ENCODE measurements at places on chromosomes 2 and 18. TPM values are rescaled to one million over a fixed set of nuclear protein-coding genes. Genes with fewer than 3 reads are reported as not detected.
A peak's percentile ranks its signal among the peaks of the same experiment; 100 is the strongest.

CHRNG gene
- total RNA-seq: not detected

GRCh38 chr2:51324051-51324450 lies 292.1 kb upstream of the NRXN1 start:
- H3K27ac ChIP-seq: no peak overlapping the region
- H3K27me3 ChIP-seq: no peaks in the 10 kb centered on the region
- no peak for DNase-seq
- no peaks in the 10 kb centered on the region for H3K36me3 ChIP-seq
- H3K4me3 ChIP-seq: no peak overlapping the region
- no peaks in the 10 kb centered on the region for H3K4me1 ChIP-seq

DNA sequence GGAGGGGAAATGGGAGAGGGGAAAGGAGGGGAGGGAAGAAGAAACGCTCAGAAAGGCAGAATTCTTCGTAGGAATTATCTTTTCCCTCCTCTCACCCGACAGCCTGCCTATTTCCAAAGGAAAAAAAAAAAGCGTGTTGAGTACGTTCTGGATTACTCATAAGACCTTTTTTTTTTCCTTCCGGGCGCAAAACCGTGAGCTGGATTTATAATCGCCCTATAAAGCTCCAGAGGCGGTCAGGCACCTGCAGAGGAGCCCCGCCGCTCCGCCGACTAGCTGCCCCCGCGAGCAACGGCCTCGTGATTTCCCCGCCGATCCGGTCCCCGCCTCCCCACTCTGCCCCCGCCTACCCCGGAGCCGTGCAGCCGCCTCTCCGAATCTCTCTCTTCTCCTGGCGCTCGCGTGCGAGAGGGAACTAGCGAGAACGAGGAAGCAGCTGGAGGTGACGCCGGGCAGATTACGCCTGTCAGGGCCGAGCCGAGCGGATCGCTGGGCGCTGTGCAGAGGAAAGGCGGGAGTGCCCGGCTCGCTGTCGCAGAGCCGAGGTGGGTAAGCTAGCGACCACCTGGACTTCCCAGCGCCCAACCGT lies at the start of gene GAD1:
Gene GAD1, plus strand, starts transcription at position 384 of the 589 bp plus-strand sequence. CDS start 1,705 bp downstream, outside the sequence.
- peaks cover 39% of the 10 kb centered on the region for H3K36me3 ChIP-seq
- peaks cover 23% of the 10 kb centered on the region for H3K4me1 ChIP-seq
- peaks cover 31% of the 10 kb centered on the region for H3K27me3 ChIP-seq
- peak; percentile 87 for DNase-seq
- peak within 1 kb of the TSS; percentile 85 for H3K4me3 ChIP-seq
- peak within 1 kb of the TSS; percentile 30 for H3K27ac ChIP-seq

DNA sequence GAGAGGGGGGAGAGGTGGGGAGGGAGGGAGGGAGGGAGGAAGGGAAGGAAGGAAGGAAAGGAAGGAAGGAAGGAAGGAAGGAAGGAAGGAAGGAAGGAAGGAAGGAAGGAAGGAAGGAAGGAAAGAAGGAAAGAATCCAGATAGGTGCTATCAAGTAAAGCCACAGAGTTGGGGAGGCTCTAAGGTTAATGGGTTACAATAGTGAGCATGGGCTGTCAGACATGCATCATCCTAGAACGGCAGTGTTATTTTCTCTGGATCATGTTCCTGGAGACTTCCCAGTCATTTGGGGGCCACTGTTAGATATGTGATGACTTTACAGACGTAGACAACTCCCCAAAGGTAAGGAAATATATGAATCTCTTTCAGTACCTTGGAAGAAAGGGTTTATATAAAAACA lies 31.1 kb downstream of the CDK15 start:
- no peak overlapping the region for H3K27ac ChIP-seq
- no peaks in the 10 kb centered on the region for H3K36me3 ChIP-seq
- peaks cover 8% of the 10 kb centered on the region for H3K27me3 ChIP-seq

DNA sequence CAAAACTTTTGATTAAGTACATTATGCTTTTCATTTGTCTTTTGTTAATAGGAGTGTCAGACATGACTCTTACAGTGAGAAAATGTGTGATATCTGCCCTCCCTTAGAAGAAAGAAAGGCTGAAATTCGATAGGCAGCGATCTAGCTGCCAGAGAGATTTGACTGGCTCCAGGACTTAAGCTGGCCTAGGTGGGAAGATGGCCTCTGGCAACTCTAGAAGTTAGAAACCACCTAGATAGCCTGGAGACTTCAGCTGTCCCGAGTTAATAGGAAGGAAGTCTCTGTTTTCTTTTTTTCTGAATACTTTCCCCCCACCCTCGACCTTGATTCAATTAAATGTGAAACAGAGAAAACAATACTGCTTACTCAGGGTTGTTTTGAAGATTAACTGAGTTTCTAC lies 1194.7 kb upstream of the CRIM1 start:
- H3K36me3 ChIP-seq: no peaks in the 10 kb centered on the region
- no peak for DNase-seq
- H3K27ac ChIP-seq: no peak overlapping the region
- H3K27me3 ChIP-seq: no peaks in the 10 kb centered on the region

DNA sequence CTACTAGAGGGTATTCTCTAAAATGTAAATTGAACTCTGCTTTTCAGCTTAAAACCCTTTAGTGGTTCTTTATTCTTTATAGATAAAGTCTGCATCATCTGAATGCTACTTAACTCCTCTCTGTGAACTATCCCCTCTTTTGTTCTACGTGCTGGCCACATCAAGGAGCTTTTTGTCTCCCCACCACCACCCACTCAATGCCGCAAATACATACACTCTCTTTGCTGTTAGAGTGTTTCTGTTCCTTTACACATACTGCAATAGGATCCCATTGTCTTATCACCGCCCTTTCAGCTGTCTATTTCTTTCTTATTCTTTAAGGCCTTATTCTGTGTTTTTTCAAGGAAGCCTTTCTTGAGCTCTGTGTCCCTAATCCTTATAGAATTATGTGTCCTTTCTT lies 83.3 kb downstream of the EML4 start:
- H3K27ac ChIP-seq: no peak overlapping the region
- H3K27me3 ChIP-seq: no peaks in the 10 kb centered on the region
- no peak overlapping the region for H3K4me3 ChIP-seq
- no peak for DNase-seq
- no peaks in the 10 kb centered on the region for H3K36me3 ChIP-seq

DNA sequence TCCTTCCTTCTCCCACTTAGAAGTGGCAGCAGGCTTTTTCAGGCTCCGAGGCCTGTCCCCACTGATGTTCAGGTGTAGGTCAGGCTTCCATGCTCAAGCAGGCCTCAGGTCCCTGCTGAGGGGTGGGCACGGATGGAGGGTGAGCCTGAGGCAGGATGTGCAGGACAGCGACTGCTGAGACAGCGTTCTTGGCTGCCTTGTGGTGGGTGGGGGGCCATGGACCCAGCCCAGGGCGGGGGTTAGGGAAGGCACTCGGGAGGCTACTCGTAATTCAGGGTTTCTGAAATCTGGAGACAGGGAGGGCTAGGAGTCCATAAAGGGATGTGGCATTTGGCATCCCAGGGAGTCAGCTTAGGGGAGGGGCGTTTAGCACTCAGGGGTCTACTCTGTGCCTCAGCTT lies 30.3 kb downstream of the COLEC11 start:
- DNase-seq: no peak
- no peaks in the 10 kb centered on the region for H3K36me3 ChIP-seq
- no peak overlapping the region for H3K27ac ChIP-seq
- H3K4me1 ChIP-seq: no peaks in the 10 kb centered on the region
- H3K4me3 ChIP-seq: no peak overlapping the region

GRCh38 chr2:56449002-56449431 lies 265.2 kb downstream of the CCDC85A start:
- DNase-seq: peak; percentile 75
- H3K4me1 ChIP-seq: peaks cover 61% of the 10 kb centered on the region
- H3K4me3 ChIP-seq: peak overlapping the region; percentile 68
- no peaks in the 10 kb centered on the region for H3K27me3 ChIP-seq
- H3K36me3 ChIP-seq: peaks cover 12% of the 10 kb centered on the region

GRCh38 chr2:29113891-29114321 lies 1.3 kb upstream of the CLIP4 start:
- peak overlapping the region; percentile 94 for H3K4me3 ChIP-seq
- DNase-seq: peak; percentile 82
- no peaks in the 10 kb centered on the region for H3K27me3 ChIP-seq
- peaks cover 67% of the 10 kb centered on the region for H3K4me1 ChIP-seq
- peaks cover 59% of the 10 kb centered on the region for H3K36me3 ChIP-seq

- DNase-seq: no peak
- H3K4me1 ChIP-seq: no peaks in the 10 kb centered on the region
- no peak overlapping the region for H3K27ac ChIP-seq
- H3K4me3 ChIP-seq: no peak overlapping the region
- peaks cover 9% of the 10 kb centered on the region for H3K36me3 ChIP-seq
These were observed 11.5 kb downstream of the GEN1 start for GRCh38 chr2:17765398-17765797.

DNA sequence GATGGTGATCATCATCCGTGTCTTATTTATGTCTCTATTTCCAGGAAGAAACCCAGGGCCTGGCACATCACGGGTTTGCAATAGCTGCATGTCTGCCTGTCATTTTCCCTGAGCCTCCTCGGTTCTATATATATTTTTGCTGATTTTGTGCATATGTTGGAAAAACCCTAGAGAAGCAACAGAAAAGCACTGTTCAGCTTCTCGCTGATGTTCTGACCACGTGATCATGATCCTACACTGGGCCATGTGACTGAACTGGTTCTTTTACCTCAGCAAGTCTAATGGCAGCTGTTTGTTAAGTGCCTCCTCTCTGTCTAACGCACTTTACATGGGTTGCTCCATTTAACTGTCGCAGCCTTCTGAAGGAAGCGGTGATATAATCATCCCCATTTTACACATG lies 71.3 kb downstream of the CMPK2 start:
- H3K27ac ChIP-seq: no peak overlapping the region
- H3K4me3 ChIP-seq: no peak overlapping the region
- peaks cover 80% of the 10 kb centered on the region for H3K27me3 ChIP-seq
- no peak for DNase-seq

DNA sequence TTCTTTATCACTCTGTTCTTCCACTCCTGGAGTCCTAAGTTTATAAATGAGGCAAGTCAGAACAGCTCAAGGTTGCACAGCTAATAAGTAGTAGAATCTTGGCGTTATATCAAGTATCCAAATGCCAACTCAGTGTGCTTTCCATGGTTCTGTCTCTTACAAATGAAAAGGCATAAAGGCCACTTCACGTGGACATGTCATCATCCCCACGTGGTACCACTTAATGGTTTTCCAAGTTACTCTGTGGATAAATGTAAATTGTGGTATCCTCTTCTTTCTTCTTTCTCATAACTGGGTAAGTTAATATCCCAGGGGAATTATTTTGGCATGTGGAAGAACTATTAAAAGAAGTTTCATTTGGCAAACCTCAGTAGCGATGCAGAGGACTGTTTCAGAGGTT lies 131.5 kb upstream of the L3MBTL4 start:
- no peak overlapping the region for H3K4me3 ChIP-seq
- no peaks in the 10 kb centered on the region for H3K4me1 ChIP-seq
- no peaks in the 10 kb centered on the region for H3K36me3 ChIP-seq
- DNase-seq: no peak
- no peak overlapping the region for H3K27ac ChIP-seq

DNA sequence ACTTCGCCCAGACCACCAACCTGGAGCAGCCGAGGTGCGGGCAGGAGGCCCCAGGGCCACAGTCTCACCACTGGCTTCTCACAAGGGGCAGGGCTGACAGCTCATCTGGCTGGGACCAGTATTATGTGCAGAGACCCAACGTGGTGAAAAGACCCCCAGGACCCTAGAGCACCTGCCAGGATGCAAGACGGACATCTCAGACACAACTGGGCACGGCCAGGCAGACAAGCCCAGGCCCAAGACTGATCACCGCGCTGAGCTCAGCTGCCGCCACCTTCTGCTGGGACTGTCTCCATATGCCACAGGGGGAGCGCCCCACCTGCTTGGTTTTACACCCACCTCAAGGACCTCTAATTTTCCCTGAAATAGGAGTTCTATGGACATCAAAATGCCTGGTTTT lies 23.2 kb downstream of the HDAC4 start:
- no peaks in the 10 kb centered on the region for H3K4me1 ChIP-seq
- no peak overlapping the region for H3K27ac ChIP-seq
- no peak overlapping the region for H3K4me3 ChIP-seq

GRCh38 chr18:56238576-56238975 lies 399.8 kb downstream of the TXNL1 start:
- no peaks in the 10 kb centered on the region for H3K4me1 ChIP-seq
- no peak overlapping the region for H3K27ac ChIP-seq
- peaks cover 3% of the 10 kb centered on the region for H3K36me3 ChIP-seq

DNA sequence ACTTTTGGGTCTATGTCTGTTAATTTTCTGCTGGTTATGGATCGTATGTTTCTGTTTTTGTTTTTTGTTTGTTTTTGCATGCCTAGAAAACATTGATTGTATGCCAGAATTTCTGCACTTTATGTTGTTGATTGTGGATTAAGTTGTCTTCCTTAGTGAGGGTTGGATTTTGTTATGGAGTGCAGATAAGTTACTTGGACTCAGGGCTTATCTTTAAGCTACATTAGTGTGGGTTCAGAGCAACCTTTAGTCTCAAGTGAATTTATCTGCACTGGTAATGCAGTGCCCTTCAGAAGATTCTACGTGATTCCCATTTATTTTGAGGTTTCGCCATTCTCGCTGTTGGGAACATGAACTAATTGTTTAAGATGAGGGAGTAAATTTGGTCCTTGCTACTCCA lies 32.9 kb downstream of the UBR3 start:
- H3K36me3 ChIP-seq: no peaks in the 10 kb centered on the region
- H3K4me1 ChIP-seq: no peaks in the 10 kb centered on the region
- no peak overlapping the region for H3K4me3 ChIP-seq
- no peaks in the 10 kb centered on the region for H3K27me3 ChIP-seq
- no peak overlapping the region for H3K27ac ChIP-seq

DNA sequence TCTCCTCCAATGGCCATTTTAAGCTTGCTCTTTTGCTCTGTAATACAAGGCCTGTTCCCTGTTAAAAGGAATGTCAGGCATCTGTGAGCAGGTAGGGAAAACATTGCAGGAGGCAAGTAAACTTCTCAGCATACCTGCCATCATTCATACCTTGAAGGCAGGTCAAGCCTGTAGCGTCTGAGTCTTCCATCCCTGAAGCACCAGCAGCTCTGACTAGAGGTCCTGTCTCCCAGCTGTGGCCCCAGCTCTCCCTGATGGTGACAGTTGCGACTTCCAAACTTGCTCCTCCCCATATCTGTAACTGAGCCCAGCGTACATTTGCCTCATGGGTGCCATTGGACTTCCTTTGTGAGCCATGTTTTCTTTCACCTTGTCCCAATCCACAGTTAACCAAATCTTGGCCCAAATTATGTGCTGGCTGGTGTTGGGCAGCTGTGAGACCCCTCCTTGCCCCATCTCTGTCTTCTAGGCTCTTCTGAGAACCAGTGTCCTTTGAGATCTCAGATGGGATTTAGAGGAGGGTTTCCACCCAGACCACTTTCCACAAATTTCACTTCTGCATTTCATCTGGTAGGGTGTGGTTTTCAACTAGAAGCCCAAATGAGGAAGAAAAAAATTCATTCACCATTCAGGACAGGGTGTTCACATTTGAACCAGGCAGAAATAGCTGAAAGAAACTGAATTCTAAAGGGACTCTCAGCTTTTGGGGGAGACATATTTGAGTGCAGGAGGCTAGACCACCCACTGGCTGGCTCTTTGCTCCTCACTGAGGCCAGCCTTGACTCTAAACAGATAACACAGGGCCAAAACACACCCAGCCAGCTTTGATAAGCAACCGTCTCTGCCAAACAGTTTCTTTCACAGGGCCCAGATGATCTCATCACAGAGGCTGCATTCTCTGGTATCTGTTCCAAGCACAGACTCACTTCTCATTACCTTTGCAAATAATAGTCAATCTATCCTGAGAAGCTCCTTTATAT lies 66.4 kb upstream of the MSH2 start:
- H3K4me1 ChIP-seq: peaks cover 33% of the 10 kb centered on the region
- peaks cover 20% of the 10 kb centered on the region for H3K36me3 ChIP-seq
- no peak overlapping the region for H3K27ac ChIP-seq
